ENCODE measurements at places on chromosomes 16 and 17. TPM values are rescaled to one million over a fixed set of nuclear protein-coding genes. Genes with fewer than 3 reads are reported as not detected.

The RGS11 gene
- total RNA-seq, result 2.7 TPM

The RDM1 gene
- 0.26 TPM for total RNA-seq

The GCGR gene
- not detected for total RNA-seq

The C16orf92 gene
- total RNA-seq, result not detected

The HS3ST6 gene
- total RNA-seq, result not detected

The TNK1 gene
- 0.26 TPM for total RNA-seq

The KRT36 gene
- not detected for total RNA-seq

The MYH8 gene
- not detected for total RNA-seq

The NUPR1 gene
- total RNA-seq, result 2.5 TPM

The ATP1B2 gene
- total RNA-seq, result not detected

DNA sequence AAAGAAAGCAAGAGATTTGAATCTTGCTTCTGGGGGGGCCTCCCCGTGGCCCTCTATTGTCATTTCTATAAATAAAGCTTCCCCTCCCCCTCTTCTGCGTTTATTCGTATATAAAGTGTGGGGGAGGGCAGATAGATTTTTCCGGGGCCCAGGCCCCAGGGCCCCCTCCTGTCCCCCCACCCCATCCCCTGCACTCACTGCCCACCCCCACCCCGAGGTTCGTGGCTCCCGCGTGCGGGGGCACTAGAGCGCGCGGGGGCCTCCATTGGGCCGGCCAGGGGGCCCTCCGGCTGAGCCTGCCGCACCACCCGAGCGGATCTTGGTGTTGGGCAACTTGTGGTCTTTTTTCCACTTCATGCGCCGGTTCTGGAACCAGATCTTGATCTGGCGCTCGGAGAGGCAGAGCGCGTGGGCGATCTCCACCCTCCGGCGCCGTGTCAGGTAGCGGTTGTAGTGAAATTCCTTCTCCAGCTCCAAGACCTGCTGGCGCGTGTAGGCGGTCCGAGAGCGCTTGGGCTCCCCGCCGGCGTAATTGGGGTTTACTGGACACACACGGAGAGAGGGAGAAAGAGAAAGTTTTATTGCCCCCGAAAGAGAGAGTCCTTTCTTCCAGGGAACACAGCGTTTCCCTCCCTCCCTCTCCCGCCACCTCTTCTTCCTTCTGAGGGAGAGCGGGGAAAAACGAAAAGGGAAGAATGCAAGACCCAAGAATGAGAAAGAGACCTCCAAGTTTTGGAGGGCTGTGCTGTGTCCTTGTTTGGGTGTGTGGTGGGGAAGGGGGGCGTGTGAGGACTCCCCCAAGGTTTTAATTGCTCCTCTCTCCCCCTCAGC lies 1.5 kb downstream of the HOXB4 start:
- no peak for DNase-seq

- DNase-seq, result no peak
These were observed 192.8 kb downstream of the SHCBP1 start for GRCh38 chr16:46428108-46429061.

- no peak for DNase-seq
These were observed 1047.9 kb upstream of the RBFOX1 start for GRCh38 chr16:6284731-6285130.

DNA sequence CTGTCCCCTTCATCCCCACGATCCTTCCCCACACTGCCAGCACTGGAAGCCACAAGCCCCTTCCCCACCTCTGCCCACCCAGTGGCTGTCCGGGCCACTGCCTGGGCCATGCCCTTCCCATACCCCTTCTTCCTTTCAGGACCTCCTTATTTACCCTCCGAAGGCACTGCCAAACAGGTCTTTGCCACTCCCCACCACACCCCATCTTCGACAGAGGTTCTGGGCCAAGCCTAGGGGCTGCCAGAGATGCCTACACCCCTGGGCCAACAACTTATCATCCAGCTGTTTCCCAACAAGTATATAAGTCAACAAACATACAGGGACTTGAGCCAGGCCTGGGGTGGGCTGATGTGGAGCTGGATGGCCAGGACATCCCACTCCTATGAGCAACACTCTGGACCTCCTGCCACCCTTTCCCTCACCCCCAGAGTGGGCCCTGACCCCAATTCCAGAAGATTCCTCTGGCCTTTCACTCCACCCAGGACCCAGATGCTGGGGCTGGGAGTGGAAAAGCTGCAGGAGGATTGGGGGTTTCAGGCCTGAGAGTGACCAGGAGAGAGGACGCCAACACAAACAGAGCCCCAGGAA lies 1.5 kb upstream of the PPP1R1B start:
- DNase-seq, result no peak

- no peak for DNase-seq
These were observed at the start of gene TMED6 for GRCh38 chr16:69351309-69352027. TMED6 (minus strand) TSS chr16:69351786; CDS start chr16:69351753, 33 bp downstream.

DNA sequence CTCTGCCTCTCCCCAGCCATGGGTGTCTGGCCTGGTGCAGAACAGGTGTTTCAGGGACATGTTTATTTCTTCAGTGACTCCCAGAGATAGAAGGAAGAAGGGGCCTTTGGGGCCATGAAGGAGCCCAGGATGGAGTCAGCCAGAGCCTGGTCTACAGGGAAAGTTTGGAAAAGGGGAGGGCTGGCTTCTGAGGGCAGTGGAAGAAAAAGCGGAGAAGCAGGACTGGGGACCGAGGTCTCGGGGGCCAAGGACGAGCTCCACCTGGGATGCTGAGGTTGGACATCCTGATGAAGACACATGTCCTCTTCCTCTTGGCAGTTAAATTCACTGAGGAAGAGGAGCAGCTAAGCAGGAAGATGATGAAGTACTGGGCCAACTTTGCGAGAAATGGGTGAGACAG lies 7.7 kb downstream of the CES2 start:
- DNase-seq, result no peak

- no peak for DNase-seq
These were observed 15.9 kb downstream of the RAB5C start for GRCh38 chr17:42138749-42139492.

DNA sequence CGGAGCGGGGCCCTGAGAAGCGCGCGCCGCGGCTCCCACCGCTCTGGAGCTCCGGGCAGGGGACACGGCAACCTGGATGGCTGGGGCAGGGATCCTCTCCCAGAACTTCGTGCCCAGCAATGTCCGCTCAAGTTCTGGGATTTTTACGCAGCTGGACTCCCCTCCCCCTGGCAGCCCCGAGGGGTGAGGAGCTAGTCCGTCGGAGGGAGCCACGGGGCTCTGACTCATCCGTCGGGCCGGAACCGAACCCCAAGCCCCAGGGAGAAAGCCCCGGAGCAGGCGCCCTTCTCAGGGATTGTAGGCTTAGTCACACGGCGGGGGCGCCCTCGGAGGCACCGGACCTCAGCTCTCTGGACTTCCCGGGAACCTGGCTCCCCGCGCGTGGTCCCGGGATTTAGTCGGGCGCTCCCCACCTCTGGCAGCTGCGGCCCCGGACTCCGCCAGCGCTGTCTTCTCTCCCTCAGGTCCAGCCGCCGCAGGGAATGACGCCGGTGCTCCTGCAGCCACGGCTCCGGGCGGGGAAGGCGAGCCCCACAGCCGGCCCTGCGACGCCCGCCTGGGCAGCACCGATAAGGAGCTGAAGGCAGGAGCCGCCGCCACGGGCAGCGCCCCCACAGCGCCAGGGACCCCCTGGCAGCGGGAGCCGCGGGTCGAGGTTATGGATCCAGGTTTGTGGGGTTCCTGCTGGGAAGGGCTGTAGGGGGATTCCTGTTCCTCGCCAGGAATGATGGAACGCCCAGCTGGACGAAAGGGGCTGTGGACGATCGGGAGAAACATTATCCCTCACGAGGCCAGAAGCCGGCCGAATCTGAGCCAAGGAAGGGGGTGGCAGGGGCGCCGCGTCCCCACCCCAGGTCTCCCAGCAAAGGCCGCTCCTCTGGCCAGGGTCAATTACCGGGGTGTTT lies 830 bp downstream of the SPHK1 start:
- no peak for DNase-seq

GRCh38 chr16:20331635-20332034 lies 4.3 kb upstream of the GP2 start:
- no peak for DNase-seq

GRCh38 chr17:75625813-75626486 lies 7.3 kb upstream of the SMIM5 start:
- no peak for DNase-seq

DNA sequence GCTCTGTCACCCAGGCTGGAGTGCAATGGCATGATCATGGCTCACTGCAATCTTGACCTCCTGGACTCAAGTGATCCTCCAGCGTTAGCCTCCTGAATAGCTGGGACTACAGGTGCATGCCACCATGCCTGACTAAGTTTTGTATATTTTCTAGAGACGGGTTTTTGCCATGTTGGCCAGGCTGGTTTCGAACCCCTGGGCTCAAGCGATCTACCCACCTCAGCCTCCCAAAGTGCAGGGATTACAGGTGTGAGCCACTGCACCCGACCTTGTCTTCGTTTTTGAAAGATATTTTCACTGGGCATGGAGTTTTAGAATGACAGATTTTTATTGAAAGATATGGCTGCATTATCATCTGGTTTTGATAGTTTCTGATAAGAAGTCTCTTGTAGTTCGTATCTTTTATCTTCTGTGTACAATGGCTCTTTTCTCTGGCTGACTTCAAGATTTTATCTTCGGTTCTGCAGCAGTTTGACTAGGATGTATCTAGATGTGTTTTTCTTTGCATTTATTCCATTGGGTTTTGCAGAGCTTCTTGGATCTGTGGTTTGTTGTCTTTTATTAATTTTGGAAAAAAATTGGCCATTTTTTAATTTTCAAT lies 14.6 kb downstream of the ADGRG5 start:
- DNase-seq, result no peak

DNA sequence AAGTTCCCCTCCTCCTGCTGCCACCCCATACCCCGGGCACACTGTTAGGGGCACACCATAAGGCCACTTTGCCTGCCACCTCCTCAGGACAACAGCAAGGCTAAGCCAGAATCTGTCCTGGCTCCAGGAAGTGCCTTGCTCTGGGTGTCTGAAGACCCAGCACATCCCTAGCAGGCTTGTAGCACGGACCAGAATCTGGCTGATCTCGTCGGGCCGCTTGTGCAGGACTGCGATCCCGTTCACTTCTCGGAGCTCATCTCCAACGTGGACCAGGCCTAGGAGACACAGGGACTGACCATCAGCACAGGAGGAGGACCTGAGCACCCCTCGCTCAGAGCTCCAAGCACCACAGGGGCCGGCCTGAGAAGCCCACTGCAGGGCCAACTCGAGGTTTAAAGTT lies 7.4 kb downstream of the MPP3 start:
- no peak for DNase-seq

- no peak for DNase-seq
These were observed 1.1 kb downstream of the ZNF23 start for GRCh38 chr16:71460941-71461340.

- DNase-seq, result no peak
These were observed 3.0 kb downstream of the HOXB6 start for GRCh38 chr17:48601539-48602425.

- DNase-seq, result no peak
These were observed 5.2 kb downstream of the SLFN11 start for GRCh38 chr17:35368081-35368830.

- DNase-seq, result no peak
These were observed 33.4 kb upstream of the ACSF3 start for GRCh38 chr16:89060207-89060794.

DNA sequence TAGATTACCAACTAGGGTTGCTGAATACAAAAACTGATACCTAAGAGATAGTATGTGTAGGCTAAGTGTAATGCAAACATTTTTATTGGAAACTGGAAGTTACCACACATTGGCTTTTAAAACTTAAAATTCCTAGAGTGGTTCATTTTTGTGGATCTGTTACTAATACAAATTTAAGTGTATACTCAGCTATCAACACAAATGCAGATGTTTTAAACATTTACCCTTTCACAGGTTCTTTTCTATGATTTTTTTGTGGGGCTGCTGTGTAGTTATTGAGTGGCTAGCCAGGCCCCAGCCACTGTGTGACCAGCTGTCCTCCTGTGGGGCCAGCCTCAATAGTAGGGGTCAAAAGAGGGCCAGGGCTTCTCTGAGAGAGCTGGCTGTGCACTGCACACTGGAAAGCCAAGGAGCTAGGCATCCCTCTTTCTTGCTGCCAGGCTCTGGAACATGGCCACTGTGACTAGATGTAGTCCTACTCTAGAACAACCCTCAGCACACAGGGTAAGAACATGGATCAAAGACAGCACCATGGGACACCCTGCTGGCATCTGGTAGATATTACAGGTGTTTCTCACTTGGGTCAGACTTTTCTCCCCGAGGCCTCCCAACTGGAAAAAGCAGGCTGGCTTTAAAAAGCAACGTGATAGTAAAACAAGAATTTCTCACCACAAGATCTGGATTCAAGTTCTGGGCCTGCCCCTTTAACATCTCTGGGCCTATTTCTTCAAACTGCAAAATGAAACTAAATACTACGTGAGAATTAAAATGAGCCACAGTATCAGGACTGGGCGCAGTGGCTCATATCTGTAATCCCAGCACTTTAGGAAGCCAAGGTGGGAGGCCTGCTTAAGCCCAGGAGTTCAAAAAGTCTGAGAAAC lies 7.3 kb upstream of the VEZF1 start:
- no peak for DNase-seq

DNA sequence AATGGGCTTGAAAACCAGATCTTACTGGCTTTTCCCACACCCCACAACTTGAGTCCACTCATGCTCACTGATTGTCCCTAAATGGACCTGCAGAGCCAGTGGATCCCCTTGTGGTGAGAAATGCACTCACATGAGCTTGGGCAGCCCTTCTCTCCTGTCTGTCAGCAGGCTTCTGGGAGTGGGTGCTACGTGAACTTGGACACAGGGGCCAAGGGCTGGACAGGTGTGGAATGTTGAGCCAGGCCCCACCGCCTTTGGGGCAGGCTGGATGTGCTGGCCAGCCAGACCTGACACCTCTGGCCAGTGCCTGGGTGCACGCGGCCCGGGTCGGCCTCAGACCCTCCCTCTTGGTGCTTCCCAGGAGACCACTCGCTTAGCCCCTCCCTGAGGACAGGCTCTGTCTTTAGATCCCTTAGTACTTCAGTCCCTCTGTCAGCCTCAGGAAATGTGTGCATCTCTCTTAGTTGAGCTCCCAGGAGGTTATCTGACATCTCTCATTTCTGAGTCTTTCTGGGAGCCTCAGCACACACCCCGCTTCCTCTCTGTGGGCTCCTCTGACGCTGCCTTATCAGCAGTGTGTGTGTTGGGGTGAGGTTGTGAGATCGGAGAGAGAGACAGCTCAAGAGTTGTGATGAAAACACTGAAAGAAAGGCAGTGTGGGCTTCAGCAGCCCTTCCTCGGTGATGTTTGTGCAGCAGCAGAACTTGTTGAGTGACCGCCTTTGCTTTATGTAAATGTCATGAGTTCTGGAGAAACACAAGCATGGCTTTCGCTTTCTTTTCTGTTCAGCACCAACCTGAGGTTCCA lies 117.0 kb downstream of the RAB11FIP4 start:
- DNase-seq, result no peak

- no peak for DNase-seq
These were observed 108.9 kb downstream of the CDH13 start for GRCh38 chr16:82735673-82736091.

GRCh38 chr16:70630960-70631745 lies 15.2 kb upstream of the IL34 start:
- DNase-seq, result no peak

DNA sequence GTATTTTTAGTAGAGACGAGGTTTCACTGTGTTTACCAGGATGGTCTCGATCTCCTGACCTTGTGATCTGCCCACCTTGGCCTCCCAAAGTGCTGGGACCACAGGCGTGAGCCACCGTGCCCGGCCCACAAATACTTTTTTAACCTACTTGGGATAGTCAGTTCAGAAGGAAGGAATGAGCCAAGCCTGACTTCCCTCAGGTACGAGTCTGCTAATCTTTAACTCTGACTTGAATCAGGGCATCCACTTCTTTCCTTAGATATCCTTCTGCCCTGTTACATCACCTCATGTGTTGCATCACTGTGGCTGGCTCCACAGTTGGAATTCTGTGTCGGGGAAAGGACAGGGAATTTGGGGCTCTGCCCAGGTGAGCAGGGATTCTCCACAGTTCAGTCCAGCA lies 120.8 kb downstream of the MSI2 start:
- no peak for DNase-seq

GRCh38 chr16:16924613-16925012 lies 545.7 kb downstream of the NPIPA7 start:
- no peak for DNase-seq

All from pulmonary artery endothelial cell (primary cell).